ENCODE measurements at places on chromosomes 2 and 18.
A peak's percentile ranks its signal among the peaks of the same experiment; 100 is the strongest.

- no peak for DNase-seq
These were observed 555.5 kb upstream of the TNP1 start for GRCh38 chr2:217415316-217415715.

GRCh38 chr2:237896507-237896892, 37.1 kb downstream of the RAMP1 start:
- DNase-seq = no peak

- DNase-seq = no peak
These were observed 36.0 kb downstream of the SMIM21 start for GRCh38 chr18:75391279-75392225.

- no peak for DNase-seq
These were observed 38.8 kb downstream of the POLR1A start for GRCh38 chr2:86066915-86067314.

DNA sequence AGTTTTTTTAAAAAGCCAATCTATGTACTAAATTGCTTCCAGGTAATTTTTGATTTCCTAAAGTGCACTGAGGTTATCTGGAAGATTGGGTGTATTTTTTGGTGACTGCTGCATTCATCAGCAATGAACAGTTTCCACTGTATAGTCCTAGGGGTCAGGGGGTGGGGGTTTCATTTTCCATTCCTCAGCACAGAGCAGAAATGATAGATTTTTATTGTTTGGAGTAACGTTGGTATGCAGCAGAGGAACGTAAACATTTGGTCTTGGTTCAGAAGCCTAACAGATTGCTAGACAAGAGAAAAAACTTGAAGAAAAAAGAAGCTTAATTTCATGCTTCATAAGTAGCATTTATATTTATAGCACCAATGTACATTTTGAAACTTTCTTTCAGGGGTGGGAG, 54.9 kb downstream of the ZCCHC2 start:
- DNase-seq = no peak

DNA sequence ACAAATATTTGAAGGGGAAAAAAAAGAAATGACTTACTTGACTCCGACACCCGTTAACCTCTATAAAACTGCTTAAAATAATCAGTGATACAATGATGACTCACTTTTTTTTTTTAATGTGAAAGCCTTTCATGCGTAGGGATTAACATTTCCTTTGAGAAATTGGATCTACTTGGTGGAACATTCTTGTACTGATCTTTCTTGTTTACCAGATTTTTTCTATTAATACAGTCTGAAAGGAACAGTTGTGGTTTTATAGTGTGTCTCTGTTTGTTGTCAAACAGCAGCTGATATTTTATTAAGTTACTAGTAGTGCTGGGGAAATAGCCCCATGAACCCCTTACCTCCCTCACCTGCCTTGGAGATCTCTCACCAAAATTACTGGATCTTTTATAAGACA, 40.2 kb upstream of the NEB start:
- no peak for DNase-seq

DNA sequence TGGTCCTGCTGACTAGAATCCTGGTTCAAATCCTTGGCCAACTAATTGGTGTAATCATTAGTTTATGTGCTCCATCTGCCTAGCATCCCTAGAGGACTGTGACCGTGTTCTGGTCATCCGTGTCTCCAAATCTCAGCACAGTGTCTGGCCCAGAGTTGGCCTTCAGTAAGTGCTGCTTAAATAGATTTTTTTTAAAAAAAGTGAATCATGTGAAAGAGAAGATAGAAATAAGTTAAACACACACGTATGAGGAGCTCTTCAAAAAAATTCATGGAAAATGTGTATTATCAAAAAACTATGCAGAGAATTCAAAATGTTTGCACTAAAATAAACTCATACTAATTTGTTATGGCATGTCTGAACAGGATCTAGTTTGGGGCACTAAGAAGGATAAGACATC, 129.3 kb upstream of the TLK1 start:
- DNase-seq = no peak

DNA sequence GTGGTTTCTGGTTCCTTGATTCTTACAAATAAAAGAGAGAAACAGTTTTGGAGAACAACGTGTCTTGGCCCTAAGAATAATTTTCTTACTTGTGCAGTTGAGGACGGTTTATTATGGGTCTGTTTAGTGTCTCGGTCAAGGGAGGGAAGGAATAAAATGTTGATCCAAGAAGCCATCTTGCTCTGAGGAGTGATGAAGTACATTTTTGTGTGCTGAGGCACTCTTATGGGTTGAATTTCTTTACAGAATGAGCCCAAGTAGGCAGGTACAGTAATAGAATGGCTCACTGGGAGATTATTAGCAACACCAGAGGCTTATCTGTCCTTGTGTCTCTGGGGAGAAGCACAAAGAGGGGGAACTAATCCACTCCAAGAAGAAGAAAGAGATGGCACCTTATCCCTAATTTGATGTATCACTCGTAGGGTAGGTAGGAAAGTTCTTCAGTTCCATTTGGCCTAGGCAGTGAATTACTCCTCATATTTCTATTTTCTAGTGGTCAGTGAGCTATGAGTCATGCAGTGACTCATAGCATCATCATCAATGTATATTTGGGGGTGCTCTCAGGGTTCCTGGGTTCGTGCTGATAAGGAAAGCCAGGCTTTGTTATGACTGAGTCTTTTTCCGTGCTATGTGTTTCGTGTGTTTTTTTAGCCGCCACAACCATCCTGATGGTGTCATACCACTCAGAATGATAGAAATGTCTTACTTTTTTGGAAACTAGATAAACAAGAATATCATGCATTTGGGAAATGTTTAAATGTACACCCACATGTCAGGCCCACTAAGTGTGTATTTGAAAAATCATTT, 250.1 kb upstream of the CTAGE1 start:
- DNase-seq = no peak

GRCh38 chr2:60780721-60781120, 24.7 kb downstream of the PAPOLG start:
- no peak for DNase-seq

- no peak for DNase-seq
These were observed 275.6 kb downstream of the SLC4A3 start for GRCh38 chr2:219902891-219903552.

- no peak for DNase-seq
These were observed 57.3 kb downstream of the IRS1 start for GRCh38 chr2:226742347-226742746.

DNA sequence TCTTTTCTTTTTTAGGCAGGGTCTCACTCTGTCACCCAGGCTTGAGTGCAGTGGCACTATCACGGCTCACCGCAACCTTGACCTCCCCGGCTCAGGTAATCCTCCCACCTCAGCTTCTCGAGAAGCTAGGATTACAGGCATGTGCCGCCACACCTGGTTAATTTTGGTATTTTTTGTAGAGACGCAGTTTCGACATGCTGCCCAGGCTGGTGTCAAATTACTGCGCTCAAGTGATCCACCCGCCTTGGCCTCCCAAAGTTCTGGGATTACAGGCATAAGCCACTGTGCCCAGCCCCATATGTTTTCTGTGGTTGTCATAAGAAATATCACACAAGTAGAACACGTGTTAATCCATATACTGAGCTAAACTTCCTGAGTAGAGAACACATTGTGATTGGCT, 14.6 kb downstream of the ENOSF1 start:
- DNase-seq = no peak

DNA sequence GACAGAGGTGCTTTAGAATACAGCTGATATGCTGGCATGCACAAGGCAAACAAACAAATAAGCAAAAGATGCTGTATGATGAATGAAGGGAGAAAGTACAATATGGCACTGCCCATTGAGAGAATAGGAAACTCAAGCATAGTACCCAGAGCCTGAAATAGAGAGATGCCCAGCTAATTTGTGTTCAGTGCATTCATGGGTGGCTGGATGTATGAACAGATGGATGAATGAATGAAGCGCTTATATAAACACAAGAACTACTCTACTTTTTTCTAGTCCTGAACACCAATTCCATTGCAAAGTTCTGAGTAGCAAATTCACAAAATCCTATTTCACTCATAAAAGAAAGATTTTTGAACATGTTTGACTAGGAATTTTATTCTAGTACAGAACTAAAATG, 756.3 kb downstream of the SATB2 start:
- no peak for DNase-seq

- DNase-seq = no peak
These were observed 43.6 kb downstream of the EFEMP1 start for GRCh38 chr2:55879976-55880375.

DNA sequence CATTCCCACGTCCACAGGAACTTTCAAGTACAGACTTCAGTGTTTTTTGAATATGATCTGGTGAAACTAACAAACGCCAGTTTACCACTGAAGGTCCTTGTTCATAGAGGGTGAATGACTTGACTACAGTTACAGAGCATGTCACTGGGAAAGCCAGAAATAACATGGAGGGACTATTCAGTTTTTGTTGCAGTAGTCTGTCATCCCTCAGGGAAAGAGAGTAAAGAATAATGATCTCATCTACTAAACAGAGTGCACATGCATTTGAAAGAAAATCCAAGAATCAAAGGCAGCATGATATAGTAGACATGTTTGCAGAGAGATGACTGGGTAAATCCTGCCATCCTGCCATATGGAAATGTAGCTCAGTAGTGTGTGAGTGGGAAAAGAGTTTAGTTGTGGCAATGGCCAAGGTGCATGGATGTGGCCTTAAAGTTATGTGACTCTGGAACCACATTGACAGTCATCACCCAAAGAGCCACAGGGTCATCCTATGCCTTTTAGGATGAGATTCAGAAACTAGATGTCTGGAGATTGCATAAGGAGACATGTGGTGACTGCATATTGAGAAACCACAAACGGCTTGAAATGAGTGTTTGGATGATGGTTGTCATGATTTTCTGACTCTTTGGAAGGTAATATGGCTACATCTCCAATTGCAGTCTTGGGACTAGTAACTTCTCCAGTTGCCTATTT, 125.3 kb upstream of the ZEB2 start:
- peak; percentile 17 for DNase-seq

GRCh38 chr2:69770193-69770702, 28.3 kb downstream of the ANXA4 start:
- peak; percentile 88 for DNase-seq

DNA sequence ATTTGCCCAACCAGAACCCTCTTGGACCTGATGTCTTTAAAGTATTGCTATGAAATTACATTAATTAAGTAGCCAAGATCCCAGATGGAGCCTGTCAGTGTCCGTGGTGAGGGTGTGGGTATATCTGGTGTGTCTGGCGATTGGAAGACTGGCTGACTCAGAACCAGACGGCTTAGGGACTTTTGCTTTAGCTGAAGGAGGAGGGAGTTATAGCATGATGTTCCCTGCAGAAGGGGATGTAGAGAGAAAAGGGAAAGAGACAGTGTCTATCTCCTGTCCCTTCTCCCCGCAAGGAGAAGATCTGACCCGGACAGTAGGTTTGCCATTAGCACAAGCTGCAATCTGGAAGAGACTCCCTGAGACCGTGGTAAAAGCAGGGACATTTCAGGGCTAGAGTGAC, 60.6 kb downstream of the POU3F3 start:
- DNase-seq = no peak

DNA sequence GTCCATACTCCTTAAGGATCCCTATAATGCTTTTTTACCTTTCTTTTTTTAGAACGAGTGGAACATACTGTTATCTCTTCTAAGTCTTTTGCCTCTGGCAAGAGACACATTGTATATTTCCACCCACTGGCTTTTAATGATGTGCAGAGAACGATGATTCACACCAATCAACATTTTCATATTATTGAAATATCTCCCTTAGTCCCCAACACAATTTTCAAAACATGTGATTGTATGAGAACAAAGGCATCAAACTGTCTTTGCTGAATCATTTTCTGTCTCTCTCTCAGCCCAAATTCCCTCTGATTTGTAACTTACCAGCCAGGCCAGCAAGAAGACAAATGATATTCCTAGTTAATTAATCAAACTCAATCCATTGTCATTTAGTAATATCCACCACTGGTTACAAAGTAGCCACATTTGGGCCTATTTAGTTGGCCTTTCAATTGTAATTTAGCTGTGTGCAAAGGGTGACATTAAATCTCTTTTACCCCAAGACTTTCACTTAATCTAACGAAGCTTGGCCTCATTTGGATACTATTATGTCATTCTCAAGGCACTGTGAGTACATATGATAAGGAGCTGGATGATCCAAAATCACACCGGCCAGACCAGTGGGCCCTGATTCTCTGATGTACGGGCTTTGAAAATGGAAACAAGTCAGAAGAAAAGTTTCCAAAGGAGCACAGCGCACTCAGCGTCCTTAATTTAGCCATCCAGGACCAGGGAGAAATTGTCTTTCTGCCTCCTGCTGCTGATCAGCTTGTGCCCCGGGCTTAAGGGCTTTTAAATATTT, 185.1 kb downstream of the SCG2 start:
- no peak for DNase-seq

DNA sequence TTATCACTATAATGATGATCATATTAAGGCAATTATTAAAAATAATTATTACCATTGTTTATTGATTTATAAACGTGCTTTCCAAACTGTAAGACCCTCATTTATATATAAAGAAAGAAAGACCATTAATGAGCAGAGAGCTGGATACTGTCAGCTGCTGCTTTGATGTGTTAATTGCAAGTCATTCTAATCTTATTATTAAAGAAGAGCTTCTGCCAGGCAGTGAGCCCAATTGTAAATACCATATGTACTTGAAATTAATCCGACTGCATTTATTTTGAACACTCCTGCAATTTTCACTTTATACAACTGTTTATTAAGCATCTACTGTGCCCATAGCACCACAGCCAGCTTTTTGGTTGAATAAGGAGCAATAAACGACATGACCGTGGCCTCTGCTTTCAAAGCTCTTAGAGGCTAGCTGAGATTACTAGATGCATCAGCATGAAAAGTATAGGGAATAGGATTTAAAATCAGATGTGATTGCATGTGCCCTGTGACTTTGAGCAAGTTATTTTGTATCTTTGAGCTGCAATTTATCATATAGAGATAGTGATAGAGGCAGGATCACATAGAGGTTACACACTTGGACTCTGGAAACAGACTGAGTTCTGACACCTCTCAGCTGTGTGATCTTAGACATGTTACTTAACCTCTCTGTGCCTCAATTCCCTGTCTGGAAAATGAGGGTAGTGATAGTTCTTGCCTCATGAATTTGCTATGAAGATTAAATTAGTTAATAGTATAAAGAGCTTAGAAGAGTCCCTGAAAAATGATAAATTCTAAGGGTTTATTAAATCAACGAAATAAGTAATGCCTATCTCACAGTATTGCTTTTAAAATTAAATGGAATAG, 83.4 kb downstream of the MYCN start:
- DNase-seq = no peak

DNA sequence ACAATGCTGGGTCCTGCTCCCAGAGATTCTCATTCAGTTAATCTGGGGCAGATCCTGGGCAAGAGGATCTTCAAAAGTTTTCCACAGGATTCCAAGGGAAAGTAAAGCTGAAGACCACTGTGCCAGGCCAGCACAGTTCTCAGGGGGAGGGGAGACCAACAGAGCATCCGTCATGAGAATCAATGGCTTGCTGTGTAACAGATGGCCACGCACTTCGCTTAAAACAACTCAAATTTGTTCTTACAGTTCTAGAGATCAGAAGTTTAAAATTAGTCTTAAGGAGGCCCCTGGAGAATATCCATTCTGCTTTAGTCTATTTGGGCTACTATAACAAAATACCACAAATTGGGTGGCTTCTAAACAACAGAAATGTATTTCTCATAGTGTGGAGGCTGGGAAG, 17.4 kb upstream of the SEH1L start:
- DNase-seq = no peak

- DNase-seq = no peak
These were observed 58.8 kb upstream of the LRRTM1 start for GRCh38 chr2:80363330-80363729.
